Neural crest cell (in vitro differentiated cells): ENCODE measurements at places on chromosomes 12 and 14.
A peak's percentile ranks its signal among the peaks of the same experiment; 100 is the strongest.

- peak; percentile 8 for DNase-seq
Measured at GRCh38 chr14:61940666-61941420, 178.6 kb downstream of the SNAPC1 start.

GRCh38 chr14:60300019-60300418 lies 51.0 kb downstream of the PPM1A start:
- no peak for DNase-seq

GRCh38 chr12:117350140-117350539 lies 11.3 kb downstream of the NOS1 start:
- DNase-seq: no peak

DNA sequence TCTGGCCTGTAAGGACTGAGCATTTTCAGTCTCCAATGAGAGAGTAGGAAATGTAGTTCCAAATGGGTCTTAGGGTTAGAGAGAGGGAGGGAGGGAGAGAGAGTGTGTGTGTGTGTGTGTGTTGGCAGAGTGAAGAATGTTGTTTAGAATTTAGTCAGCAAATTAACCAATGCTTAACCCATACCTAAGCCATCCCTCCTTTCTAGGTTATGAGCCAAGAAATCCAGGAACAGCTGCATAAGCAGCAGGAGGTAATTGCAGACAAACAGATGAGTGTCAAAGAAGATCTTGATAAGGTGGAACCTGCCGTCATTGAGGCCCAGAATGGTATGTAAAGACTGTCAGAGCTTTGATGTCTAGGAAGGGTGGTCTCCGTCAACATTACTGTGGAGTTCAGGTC lies 56.9 kb downstream of the HSP90AA1 start:
- DNase-seq: no peak

GRCh38 chr12:120735181-120735580 lies 9.6 kb downstream of the ACADS start:
- DNase-seq: no peak

DNA sequence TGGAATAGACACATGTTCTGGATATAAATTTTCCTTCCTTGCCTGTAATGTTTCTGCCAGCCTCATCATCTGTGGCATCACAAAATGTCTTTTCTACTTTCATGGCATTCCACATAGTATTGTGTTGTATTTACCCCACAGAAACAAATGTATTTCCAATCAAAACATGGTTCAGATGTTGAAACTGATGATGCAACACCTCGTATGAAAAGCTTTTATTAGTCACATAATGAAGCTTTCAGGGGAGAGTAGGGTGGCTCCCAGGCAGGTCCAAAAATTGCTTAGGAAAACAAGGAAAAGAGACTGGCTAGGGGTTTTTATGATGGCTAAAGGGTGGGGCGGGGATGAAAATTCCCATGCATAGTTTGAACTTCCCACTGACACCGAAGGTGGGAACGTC lies 29.1 kb upstream of the ZNF641 start:
- no peak for DNase-seq

GRCh38 chr14:33287189-33287588 lies 348.5 kb downstream of the NPAS3 start:
- DNase-seq: no peak

DNA sequence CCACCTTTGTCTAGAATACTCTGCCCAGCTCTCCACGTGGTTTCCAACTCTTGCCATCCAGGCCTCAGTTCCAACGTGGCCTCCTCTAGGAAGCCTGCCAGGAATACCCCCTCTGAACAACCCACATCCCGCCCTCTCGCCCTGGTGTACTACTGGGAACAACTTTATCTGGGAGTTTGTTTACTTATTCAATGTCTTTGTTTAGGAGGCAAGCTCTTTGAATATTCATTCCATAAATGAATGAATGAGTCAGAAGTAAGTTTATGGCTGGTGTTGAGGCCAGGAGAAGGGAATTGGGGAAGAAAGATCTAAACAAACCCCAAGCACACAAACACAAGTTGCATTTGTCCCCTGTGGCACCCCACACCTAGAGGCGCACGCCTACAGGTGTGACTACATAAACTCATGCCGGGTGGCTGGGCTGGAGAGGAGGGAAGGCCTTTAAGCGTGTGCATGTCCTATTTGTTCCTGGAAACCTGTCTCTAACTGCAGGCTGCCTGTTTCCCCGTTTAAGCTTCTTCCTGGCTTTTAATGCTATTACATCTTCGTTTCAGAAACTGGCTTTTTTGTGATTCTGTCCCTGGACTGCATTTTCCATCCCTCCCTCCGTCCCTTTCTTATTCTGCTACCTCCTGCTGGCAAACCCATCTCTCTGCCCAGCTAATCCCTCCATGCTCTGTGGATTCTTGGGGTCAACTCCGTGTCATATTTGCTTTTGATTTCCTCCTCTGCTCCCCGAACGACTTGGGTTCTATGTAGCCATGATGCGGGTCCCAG lies 57.9 kb downstream of the FZD10 start:
- DNase-seq: no peak

DNA sequence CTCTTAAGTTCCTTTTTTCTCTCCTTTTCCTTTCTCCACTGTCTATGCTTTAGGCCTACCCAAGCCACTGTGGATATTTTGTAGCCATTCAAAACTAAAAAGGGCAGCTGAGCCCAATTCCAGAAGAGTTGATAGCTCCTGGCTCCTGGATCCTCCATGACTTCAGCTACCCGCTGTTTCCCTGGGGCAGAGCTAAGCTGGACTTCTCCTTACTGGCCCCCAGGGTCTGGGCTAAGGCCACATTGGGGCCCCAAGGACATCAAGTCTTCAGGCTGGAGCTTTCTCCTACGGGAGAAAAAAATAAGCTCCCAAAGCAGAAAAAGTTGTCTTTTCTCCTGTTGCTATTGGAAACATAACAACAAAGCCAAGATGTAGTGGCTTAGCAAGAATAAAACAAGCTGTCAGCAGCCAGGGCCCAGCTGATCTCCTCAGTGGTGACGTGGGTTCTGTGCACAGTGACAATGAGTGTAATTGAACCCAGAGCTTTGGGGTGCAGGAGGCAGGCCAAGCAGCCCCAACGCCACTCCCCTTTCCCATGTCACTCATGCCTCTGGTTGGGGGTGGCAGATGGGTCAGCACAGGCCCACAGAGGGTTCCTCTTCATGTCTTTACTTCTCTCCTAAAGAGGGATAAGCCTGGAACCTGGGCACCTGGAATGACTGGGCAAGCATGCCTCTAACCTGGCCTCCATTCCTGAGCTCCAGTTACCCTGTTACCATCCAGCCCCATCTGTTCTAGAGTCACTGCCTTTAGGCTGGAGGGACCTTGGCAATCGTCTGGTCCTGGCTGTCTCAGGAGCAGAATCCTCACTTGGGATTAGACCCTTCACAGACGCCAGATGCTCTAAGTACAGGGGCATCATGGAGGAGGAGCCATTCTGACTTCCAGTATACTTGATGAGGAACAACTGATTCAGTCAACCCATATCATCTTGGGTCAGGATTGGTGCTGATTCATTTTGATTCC lies 171.2 kb downstream of the ZFP36L1 start:
- no peak for DNase-seq

DNA sequence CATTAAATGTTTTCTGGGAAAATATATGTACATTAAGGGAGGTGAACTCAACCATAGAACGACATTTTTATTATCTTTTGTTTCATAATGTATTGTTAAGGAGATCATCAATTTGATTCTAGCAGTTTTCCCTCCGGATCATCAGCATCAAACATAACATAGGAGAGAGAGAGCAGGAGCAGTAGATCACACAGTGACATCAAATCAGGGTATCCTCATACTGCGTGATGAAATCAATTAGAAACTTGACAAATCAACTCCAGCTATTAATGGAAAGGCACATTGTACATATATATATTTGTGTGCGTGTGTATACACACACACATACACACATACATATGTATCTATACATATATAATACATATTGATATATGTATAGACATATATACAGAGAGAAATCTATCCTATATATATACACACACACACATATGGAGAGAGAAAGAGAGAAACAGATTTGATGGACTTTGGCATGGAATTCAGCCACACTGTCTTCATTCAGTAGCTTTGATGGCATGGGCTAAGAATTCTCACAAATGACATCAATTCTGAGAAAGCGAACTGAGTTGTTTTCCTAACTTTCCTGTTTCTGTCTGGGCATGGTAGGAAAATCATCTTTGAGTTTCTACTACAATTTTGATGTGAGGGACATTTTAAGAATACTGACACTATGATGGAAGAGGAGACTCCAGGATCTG lies 1302.8 kb upstream of the SEL1L start:
- no peak for DNase-seq

- no peak for DNase-seq
Measured at GRCh38 chr12:129036135-129036534, 182.9 kb downstream of the GLT1D1 start.

DNA sequence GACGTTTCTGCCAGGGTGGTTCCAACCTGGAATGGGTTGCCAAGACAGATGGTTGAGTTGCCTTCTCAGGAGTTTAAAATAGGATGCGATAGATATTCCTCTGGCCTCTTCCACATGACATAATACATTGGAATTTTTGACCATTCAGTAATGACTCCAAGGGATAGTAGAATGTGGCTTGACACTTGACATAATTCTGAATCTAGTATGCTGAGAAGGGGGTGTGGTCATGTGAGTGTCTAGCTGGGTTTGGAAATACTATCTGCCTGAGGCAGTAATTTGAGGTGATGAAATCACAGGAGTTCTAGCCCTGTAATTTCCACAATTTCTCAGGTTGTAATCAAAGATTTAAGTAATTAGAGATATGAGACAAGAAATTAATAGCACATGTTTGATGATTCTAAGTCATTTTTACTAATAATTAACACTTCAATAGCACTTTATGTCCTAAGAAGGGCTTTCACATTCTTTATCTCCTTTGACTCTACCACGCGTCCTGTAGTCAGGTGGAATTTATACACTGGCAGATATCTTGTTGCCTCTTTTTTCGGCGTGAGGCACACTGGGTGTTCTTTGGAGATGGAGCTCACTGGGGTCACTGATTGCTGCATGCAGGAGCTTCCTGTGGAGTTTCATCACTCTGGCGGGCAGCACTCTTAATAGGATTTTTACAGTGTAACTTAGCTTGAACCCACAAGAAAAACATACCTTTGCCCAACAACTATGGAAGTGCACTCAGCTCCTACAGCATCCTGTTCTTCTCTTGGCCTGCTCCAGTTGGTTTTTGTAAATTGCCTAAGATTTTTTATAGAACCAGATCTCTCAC lies 3.2 kb upstream of the AMIGO2 start:
- DNase-seq: no peak

GRCh38 chr14:68757618-68758081 lies 35.2 kb downstream of the ZFP36L1 start:
- DNase-seq: no peak

GRCh38 chr12:93699271-93700145 lies 22.3 kb downstream of the CRADD start:
- DNase-seq: no peak

DNA sequence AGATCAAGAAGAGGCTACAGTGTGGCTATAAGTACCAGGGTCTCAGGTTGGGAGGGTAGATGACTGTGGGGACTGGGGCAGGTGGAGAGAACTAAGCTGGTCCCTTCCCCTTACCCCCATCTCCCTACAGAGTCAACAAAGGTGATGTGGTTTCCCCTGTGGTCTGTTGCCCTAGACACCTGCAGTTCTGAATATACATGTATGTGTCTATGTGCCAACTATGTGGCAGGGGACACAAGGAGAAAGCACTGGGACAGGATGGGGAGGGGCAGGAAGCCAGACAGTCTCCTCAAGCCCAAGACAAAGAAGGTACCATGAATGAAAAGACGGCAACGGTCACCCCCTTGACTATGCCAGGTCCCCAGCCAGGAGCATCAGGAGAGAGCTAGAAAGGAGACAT lies 4.5 kb upstream of the HDAC7 start:
- no peak for DNase-seq

- no peak for DNase-seq
Measured at GRCh38 chr14:75389679-75390078, 38.1 kb upstream of the JDP2 start.

DNA sequence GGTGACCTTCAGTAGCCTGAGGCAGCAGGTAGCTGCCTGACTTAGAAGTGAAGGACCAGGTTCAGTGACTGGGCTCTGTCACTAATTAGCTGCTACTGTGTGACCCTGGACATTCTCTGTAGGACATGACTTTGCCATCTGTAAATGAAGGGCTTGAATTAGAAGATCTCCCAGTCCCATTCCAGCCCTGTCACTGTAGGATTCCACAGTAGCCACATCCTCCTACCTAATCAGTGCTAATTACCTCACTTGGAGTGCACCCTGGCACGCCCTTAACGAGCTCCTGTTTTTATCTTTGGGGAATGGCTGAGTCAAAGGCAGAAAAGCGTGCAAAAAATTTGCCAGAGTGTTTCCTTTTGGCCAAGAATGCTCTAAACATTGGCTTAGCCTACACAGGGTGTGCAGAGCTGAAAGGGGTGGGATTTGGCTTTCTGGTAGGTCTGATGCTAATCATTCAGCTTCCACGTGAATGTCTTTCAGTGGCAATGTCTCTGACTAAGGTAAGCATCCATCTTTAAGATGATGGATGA lies 6.8 kb downstream of the NTF3 start:
- no peak for DNase-seq

- no peak for DNase-seq
Measured at GRCh38 chr12:90098132-90098779, 389.6 kb upstream of the ATP2B1 start.
